ENCODE measurements at places on chromosomes 16 and 17.

DNA sequence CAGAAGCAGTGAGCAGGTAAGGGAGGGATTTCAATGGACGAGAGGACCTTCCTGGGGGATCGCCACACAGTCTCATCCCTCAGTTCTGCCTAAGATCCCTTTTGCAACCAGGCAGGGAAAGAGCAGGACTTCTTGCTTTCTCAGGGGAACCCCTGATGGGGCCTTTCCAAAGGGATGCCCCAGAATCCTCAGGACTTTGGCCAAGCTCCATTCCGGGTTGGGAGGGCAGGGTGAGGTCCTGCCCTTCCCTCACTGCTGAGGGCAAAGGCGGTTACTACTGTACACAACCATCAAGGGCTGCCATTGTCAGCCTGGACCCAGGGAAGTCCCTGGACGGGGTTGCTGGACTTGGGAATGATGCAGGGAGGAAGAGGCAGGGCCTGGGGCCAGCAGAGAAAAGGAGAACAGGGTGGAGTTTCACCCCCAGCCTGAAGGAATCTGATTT lies 9.7 kb downstream of the PRR29 start:
- DNase-seq = no peak

GRCh38 chr17:70875729-70876310 lies 706.5 kb downstream of the KCNJ2 start:
- no peak for DNase-seq

DNA sequence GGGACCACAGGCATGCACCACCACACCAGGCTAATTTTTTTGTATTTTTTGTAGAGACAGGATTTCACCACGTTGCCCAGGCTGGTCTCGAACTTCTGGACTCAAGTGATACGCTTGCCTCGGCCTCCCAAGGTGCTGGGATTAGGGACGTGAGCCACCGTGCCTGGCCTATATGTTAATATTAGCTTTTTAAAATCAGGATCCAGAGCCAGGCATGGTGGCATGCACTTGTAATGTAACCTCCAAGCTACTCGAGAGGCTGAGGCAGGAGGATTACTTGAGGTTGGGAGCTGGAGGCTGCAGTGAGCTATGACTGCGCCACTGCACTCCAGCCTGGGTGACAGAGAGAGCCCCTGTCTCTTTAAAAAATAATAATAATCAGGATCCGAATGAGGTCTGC lies 8.5 kb upstream of the ADCY7 start:
- no peak for DNase-seq

DNA sequence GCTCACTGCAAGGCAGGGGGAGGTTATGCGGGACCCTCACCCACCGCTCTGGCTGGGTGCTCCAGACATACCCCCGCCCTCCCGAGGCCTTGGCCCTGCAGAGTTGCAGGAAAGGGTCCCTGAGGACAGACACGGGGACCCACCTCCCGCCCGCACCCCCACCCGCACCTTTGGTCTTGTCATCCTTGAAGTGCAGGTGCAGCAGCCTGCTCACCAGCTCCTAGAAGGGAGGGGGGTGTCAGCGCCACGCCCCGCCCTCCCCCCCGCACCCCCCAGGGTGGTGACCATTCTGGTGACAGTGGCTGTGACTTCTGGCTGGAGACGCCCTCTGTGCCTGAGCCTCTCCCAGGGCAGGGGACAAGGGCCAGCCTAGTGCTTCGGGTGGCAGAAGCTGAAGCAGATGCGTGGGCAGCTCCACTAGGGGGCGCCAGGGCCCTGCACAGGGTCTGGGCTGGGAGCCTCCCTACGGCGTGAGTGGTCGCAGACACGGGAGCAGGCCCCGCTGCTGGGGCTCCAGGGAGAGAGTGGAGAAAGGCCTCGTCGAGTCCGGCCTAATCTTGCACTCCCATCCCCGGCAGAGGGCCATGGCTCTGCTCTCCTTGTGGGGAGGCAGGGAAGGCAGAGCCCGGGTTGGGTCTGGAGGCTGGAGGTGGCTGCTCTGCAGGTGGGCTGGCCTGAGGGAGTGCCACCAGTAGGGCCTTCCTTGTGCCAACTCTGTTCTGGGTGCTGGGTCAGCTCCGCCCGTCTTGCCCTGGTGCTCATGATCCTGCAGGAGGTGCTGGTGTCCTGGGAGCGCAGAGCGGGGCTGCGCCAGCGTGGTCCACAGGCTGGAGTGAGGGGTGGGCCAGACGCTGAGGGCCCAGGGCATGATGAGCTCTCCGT lies 2.7 kb downstream of the CENPX start:
- DNase-seq = peak; percentile 84

GRCh38 chr16:17474037-17474436 lies 3.3 kb upstream of the XYLT1 start:
- DNase-seq = peak; percentile 47

- DNase-seq = no peak
These were observed 15.4 kb downstream of the HS3ST3B1 start for GRCh38 chr17:14316126-14316832.

DNA sequence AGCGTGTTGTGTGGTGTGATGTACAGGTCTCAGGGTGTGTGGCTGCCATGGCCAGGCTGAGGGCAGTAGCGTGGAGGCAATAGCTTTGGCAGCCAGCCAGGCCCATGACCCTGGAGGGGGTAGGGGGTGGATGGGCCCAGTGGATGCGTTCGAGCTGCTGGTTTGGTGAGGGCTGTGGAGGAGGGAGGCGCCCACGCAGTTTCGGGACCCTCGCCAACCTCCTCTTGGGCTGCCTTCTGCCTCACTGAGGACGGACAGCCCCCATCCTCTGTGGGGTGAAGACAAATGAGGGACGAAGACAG lies 238.6 kb upstream of the GSE1 start:
- no peak for DNase-seq

DNA sequence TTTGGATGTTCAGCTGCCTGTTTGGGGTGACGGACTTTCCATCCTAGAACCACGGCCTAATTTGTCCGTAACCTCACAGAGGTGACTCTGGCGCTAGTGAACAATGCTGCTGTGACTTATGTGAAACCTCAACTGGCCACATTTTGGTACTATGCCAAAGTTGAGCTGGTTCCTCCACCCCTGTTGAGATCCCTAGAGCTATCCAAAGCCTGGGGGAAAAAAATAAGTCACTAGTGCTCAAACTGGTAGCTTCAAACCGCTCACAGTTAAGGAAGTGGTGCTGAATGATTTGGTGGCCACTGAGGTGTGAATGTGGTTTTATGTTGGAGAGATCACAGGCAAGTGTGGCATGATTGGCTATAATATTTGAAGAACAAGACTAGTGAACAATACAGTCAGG lies 11.3 kb upstream of the TUBG2 start:
- DNase-seq = no peak

- no peak for DNase-seq
These were observed 165.7 kb downstream of the CMIP start for GRCh38 chr16:81610144-81610842.

- DNase-seq = no peak
These were observed 72.6 kb downstream of the TMEM100 start for GRCh38 chr17:55649957-55650597.

- DNase-seq = peak; percentile 30
These were observed 33.9 kb downstream of the DCUN1D3 start for GRCh38 chr16:20866145-20866772.

- no peak for DNase-seq
These were observed 3.5 kb upstream of the ABR start for GRCh38 chr17:1183171-1183873.

- no peak for DNase-seq
These were observed 46.1 kb upstream of the ACSF3 start for GRCh38 chr16:89047331-89048089.

- peak; percentile 55 for DNase-seq
These were observed 1.1 kb upstream of the UBE2I start for GRCh38 chr16:1308036-1308976.

DNA sequence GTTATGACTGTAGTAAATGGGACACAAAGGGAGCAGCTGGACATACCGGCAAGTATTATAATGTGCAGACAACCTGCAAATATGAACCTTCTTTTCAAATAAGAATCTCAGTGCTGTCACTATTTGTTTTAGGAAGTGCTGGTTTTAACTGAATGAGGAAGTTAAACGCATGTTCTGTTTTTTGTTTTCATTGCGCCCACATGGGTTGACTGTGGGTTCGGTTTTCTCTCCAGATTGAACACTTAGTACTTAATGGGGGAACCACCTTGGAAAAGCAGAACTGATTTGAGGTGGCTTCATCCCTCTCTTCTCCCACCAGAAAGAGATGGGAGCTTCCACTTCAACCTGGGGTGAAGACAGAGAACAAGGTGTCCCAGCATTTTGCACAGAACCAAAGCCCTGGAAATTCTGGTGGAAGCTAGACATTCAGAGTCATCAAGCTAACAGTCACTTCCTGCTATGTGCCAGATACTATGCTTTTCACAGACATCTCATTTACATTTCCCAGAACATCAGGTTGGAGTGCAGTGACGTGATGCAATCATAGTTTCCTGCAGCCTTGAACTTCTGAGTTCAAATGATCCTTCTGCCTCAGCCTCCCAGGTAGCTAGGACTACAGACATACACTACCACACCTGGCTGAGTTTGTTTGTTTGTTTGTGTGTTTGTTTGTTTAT lies 149.8 kb downstream of the CDH13 start:
- DNase-seq = peak; percentile 14

GRCh38 chr16:2987833-2988232 lies 7.6 kb upstream of the PKMYT1 start:
- DNase-seq = no peak

DNA sequence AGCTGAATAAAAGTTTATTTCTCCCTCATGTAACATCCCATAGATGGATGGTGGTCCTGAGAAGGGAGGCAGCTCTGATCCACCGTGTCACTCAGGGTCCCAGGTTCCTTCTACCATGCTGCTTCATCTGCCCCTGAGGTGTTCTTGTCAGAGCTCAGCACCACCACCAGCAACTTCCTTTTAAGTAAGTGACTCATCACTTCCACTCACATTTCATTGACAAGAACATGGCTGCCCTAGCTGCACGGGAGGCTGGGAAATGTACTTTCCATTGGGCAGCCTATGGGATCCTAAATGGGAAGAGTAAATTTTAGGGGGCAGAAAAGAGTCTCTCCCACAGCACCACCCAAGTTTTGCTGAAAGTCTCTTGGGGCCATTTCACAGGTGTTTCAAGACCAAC lies 134.7 kb downstream of the USP31 start:
- DNase-seq = peak; percentile 4

GRCh38 chr17:8186446-8186786 lies 3.6 kb downstream of the BORCS6 start:
- no peak for DNase-seq

DNA sequence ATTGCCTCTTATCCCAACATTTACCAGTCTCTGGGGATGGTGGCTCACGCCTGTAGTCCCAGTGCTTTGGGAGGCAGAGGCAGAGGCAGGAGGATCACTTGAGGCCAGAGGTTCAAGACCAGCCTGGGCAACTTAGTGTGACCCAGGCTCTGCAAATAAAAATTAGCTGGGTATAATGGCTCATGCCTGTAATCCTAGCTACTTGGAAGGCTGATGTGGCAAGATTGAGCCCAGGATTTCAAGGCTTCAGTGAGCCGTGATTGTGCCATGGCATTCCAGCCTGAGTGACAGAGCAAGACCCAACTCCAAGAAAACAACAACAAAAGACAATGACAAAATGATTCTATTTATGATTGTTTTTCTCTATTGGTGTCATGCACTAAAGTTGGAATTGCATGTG lies 244.9 kb downstream of the RBFOX1 start:
- DNase-seq = no peak

- peak; percentile 86 for DNase-seq
These were observed 27.7 kb downstream of the TBC1D3B start for GRCh38 chr17:36148559-36149295.

DNA sequence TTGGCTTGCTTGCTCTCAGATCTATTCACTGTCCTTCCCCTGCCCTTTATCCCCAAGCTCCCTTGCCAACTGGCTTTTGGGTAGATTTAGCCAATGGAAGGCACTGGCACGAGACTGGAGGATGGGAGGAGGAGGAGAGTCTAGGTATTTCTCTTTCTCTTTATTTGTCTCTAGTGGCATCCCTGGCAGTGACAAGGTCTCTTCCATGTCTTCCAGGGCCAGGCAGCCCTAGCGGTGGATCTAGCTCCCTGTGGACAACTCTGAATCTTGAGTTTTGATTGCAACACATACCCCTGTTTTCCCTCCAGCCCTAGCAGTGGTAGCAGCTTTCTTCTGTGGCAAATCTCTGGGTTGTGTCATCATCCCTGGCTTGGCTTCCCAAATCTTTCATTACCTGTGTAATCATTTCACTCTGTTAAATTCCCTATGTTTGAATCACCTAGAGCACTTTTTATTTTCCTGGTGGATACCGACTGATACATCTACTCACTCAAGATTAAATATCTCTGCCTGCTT lies 171.1 kb upstream of the IRX6 start:
- DNase-seq = no peak

Data from activated CD4-positive, alpha-beta T cell treated with anti-CD3 and anti-CD28 coated beads, Interleukin-2, Interleukin-6, amounts not matched to agents 100 ng/mL and 50 ng/mL, durations not matched to agents 16 hours and 8 hours (primary cell).